ENCODE measurements at places on chromosomes 4 and X.

DNA sequence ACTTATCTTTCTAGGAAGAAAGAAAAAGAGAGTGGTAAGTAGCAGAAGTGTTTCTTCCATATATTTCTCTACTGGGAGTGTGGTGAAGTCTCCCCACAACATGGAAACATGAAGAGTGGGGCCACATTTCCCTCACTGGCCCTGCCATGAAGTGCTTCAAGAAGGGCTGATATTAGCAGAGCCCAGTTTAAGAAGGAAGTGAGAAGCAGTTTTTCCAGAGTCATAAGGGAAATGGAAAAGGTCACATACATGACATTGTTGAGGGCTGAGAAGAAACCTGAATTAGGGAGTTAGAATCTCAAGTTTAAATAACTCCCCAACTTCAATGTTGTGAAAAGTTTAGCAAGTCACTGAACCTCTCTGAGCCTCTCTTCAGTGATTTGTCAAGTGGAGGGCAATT, 171.9 kb upstream of the RBPJ start:
- no peaks in the 10 kb centered on the region for H3K36me3 ChIP-seq
- H3K4me1 ChIP-seq = no peaks in the 10 kb centered on the region
- H3K27me3 ChIP-seq = no peaks in the 10 kb centered on the region
- no peak for DNase-seq

GRCh38 chr4:106367072-106367471, 1.5 kb downstream of the GIMD1 start:
- no peak overlapping the region for H3K4me3 ChIP-seq
- no peaks in the 10 kb centered on the region for H3K27me3 ChIP-seq
- DNase-seq = peak; percentile 6
- no peaks in the 10 kb centered on the region for H3K4me1 ChIP-seq
- H3K27ac ChIP-seq = no peak overlapping the region

DNA sequence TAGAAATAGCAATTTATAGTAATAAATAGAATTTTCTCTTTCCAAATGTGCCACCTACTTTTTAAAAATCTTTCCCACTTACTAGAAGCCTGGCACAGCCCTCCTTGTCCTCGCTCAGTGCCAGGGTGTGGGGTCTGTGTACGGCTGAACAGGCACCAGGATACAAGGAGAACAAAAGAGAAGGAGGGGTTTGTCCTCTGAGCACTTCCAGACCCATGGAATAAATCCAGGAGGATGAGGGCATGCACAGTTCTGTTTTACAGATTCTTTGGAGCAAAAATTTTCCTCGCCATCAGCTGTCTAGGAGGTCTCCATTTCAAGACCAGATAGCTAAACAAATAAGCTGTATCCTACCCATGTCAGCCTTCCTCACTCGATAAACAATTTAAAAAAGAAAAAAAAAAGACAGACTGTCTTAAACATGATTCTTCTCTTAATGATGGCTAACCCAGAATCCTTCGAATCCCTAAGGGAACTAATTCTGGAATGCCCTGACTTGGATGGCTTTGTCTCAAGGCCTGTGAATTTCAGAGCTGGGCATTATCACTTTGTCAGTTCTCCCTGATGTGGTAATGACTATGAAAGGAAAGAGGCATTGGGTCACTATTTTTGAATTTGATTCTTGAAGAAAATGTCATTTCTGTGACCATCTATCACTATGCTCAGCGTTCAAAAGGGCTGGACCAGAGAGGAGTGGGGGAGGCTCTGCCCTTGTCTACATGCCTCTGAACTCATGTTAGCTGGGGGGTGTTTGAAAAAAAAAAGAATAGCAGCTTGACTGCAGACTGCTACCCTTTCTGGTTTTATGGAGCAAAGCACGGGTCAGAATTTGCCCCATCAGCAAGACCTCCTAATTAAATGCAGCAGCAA, 151.0 kb downstream of the DCTD start:
- no peaks in the 10 kb centered on the region for H3K36me3 ChIP-seq
- H3K27ac ChIP-seq = no peak overlapping the region
- no peak overlapping the region for H3K4me3 ChIP-seq
- H3K27me3 ChIP-seq = no peaks in the 10 kb centered on the region
- no peak for DNase-seq

DNA sequence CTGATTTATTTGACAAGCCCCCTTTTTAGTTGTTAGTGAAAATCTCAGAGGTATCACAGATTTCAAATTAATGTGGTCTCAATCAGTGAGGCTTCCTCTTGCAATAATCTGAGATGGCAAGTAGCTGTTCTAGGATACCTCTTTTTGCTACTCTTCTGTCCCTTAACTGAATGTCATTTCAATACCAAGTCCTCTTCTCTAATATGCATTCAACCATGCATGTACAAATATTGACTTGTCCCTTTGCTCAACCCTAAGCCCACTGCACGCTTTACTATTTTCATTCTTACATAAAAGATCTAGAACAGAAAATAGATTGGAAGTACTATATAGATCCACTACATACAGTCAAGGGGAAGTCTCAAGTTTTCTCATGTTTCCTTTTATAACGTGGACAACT, 164.2 kb downstream of the CBR4 start:
- H3K4me3 ChIP-seq = no peak overlapping the region
- DNase-seq = no peak
- no peaks in the 10 kb centered on the region for H3K27me3 ChIP-seq
- H3K4me1 ChIP-seq = peaks cover 11% of the 10 kb centered on the region
- H3K27ac ChIP-seq = no peak overlapping the region

DNA sequence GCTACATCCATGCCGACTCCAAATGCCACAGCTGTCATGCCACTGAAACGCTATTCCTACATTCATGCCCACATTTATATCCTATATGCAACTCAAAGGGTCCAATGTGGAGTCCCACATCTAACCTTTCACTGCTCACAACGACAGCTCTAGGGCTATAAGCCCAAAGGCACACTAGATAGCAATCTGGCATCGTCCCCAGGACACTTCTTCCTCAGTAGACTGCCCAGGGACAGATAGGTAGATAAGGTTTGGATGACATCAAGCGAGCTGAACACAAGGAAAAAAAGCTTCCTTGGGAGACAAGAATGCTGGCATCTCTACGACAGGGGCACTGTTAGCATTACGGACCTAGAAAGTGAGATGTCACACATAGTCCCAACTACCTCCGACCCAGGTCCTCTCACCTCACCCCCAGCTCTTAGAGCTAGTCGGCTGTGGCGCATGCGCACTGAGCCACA, 685 bp downstream of the RAB9B start:
- DNase-seq = no peak
- H3K27me3 ChIP-seq = no peaks in the 10 kb centered on the region
- H3K27ac ChIP-seq = no peak overlapping the region
- H3K4me3 ChIP-seq = no peak overlapping the region

DNA sequence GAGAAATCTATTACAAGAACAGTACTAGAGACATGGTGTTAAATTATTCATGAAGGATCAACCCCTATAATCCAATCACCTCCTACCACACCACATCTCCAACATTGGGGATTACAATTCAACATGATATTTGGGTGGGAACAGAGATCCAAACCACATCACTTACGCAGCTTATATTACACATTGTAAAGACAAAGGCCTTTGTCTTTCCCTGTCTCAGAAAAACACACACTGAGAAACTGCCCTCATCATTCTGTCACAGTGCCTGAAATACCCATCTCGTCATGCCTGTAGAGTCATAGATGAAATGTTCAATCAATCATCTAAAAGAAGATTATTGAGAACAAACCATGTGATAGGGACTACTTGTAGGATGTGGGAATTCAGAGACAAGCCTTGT, 558.8 kb upstream of the GRIA3 start:
- H3K36me3 ChIP-seq = no peaks in the 10 kb centered on the region
- no peaks in the 10 kb centered on the region for H3K4me1 ChIP-seq
- no peak overlapping the region for H3K4me3 ChIP-seq
- H3K27ac ChIP-seq = no peak overlapping the region

DNA sequence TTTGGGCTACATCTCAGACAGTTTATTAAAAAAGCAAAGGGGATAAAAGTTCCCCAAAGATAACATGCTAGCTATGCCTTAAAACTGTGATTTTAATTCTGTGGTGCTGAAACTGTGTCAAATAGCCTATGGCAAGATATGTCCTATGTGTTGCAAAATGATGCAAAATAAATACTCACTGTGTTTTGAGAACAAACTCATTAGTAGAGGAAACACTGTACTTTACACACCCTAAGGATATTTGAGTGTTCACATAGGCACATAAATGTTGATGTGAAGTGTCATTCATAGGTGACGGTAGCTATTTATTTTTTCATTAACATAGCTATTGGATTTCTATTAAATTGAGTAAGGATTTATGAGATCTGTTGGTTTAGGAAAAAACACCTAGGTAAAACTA, 351.9 kb downstream of the FAT4 start:
- H3K27me3 ChIP-seq = no peaks in the 10 kb centered on the region
- DNase-seq = no peak
- no peak overlapping the region for H3K27ac ChIP-seq
- H3K36me3 ChIP-seq = no peaks in the 10 kb centered on the region
